BJ (cell line): ENCODE measurements at places on chromosomes 7 and 10.

GRCh38 chr7:84043661-84044191 is 150.9 kb downstream of the SEMA3A start:
- DNase-seq = no peak

GRCh38 chr7:16528520-16528919 is 1.9 kb downstream of the LRRC72 start:
- DNase-seq = no peak

GRCh38 chr10:88944813-88945212 is 7.8 kb downstream of the ACTA2 start:
- no peak for DNase-seq

GRCh38 chr7:129843978-129844840 is 108.6 kb downstream of the UBE2H start:
- DNase-seq = no peak

DNA sequence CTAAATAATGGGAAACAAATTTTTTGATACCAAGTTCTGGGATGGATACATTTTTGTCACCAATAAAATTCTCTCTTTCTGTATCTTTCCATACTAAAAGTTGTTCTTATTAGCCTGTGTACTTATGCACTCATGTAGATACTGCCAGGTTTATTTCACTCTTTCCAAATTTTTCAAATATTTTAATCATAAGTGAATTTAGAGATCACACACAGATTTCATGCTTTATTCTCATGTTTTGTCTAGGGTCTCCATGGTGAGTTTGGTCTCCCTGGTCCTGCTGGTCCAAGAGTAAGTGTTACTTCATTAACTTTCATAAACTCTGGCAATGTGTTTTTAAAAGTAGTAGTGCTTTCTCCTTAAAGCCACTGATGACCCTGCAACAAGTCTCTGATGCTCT is 20.3 kb downstream of the COL1A2 start:
- DNase-seq = no peak

DNA sequence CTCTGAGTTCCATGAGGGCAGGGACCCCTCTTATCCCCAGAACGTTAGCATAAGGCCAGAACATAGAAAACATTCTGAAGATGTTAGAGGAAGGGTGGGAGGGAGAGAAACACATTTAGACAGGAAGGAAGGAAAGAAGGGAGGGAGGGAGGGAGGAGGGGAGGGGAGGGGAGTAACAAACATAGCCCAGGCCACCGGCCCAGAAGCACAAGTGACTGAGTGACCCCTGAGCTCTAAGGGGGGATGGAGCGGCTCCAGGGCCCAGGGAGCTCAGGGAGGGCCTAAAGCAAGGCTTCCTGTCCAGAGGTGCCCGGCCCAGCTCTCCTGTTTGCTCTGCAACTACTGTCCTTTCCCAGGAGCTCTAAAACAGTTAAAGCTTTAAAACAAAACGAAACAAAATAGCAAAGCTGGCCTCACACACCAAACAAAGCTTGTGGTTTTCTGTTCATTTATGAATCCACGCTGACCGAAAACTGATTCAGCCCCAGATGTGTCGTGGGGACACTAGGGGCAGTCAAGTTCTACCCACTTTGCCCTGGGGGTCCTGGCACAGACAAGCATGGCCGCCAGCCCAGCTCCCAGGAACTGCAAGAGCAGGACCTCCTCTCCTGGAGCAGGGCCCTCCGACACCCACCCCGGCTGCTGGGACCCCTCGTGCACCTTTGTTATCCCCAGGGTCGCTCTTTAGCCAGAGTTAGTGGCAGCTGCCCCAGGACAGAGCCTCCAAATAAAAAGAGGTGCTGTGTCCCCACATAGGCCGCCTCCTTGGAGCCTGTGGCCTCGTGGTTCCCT is 496.2 kb upstream of the FOXK1 start:
- DNase-seq = no peak

DNA sequence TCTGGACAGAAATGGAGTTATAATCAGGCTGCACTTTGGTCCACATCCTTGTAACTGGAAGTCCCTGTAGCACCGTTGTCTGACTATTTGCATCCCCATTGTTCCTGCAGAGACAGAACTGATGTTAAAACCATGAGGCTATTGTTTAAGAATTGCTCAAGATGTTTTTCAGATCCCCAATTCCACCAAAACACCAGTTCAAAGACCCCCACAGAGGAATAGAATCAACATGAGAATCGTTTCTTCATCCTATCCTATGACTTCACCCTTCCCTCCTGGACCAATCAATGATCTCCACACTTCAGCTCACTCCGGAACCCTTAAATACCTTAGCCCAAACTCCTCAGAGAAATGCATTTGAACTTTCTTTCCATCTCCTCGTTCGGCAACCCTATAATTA is 57.1 kb upstream of the GRID1 start:
- DNase-seq = no peak

DNA sequence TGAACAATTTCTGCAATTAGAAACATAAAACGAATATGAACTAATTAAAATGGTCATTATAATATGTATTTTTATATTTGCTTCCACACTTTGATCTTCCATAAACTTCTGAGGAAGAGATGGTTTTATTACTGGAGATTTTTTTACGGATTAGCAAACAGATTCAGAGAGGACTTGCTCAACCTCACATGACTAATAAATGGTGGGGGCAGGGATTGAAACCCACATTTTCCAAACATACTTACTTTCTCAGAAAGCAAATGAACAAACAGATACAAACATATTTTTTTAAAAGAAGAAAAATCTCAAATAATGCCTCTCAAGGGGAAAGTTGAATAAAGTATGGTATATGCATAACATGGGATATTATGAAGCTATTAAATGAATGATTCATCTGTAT is 18.3 kb downstream of the ANKMY2 start:
- DNase-seq = peak; percentile 26

DNA sequence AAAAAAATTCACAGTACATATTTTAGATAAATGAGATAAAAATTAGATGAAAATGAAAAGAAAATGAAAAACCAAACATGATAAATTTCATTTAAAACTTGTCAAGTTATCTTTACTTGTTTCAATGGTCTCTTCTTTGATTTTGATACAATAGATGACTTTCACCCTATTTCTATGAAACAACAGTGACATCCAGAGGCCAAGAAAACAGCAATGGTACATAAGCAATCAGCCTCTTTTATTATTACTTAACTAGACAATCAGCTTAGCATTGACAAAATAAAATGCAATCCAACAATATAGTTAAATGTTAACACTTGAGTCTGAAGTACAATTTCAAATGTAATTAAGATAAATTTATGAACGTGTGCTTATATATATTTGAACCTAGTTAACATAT is 74.8 kb upstream of the GPR37 start:
- DNase-seq = no peak

DNA sequence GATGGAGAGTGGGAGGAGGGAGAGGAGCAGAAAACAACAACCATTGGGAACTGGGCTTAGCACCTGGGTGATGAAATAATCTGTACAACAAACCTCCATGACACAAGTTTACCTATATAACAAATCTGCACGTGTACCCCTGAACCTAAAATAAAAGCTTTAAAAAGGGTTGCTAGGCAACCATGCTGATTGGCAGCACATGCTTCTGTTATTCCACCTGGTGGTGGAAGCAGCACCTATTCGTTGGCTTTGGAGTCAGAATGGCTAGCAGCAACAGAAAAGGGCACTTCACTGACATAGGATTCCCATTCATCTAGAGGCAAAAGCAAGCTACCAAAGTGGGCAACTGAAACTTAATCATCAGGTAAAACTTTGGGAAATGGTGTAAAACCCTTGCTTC is 57.1 kb downstream of the RELN start:
- DNase-seq = no peak

DNA sequence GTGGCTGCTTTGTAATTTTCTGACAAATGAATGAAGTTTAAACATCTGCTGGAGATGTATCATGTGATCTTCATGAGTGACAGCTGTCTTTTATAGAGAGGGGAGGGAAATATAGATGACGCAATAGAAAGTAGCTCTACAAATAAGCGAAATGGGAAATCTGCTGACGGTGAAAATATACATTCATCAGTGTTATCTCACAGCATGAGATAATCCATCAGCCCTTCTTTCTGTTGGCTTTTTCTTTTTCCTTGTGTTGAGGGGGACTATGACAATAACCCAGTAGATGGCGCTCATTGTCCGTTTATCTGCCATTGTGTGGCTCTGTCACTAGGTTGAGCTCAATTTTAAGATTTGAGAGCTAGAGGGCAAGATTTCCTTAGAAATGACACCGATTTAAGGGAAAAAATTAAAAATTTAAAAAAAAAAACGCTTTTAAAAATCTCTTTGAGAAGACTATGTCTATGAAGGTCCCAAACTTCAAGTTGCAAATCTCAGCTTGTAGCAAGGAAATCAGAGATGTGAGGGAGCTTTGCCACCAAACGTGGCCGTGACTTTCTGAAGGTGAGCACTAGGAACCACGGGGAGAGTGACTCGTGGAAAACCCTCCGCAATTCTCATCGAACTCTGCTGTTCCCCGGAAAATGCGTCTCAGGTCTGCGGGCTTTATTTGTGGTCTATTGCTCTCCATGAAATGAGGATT is 114.6 kb upstream of the SFMBT2 start:
- DNase-seq = peak; percentile 13

DNA sequence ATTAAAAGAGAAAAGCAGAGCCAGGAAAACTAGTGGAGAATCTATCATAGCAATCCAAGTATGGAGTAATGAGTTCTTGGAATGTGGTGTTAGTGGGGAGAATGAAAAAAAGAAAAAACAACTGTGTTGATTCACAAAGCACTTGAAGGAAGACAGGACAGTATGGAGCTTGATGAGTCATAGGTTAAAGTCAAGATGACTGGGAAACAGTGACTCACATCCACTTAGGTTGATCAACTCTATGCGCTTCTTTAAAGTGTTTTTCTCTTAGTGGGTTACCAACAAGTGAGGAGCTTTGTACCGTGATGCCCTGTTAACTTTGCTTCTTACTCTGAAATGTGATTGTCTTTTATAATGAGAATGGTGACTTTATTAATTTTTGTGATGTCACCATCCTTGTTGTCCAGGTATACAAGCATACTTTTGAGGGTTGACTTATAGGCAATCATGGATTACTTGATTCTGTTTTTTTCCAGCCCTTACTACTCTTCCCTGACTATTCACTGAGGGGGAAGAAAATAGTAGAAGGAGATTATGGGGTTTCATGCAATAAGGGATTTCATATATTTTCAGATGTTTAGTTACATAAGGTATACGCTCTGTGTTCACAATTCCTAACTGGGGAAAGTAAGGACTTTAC is 32.1 kb upstream of the MDFIC start:
- DNase-seq = peak; percentile 92

DNA sequence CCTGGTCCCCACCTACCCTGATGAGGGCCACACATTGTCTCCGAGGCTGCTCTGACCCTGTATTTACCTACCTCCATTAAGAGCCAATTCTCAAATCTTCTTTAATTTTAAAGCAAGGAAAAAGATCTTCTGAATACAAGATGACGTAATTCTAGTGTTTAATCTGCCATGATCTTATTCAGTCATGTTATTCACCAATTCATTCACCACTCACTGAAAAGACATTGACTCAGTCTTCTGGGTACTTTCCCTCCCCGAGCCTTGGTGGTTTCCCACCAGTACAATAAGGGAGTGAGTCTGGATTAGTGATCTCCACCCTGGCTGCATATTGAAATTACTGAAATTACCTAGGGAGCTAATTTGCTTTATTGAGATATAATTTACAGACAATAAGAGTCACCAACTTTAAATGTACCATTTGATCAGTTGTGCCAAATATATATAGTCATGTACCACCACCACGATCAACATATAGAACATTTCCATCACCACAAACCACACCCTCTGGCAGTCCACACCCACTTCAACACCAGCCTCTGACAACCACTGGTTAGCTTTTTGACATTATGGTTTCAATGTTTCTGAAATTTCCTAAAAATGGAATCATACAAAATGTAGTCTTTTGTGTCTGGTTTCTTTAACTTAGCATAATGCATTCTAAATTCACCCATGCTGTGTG is 117.5 kb upstream of the UNC5B start:
- no peak for DNase-seq

DNA sequence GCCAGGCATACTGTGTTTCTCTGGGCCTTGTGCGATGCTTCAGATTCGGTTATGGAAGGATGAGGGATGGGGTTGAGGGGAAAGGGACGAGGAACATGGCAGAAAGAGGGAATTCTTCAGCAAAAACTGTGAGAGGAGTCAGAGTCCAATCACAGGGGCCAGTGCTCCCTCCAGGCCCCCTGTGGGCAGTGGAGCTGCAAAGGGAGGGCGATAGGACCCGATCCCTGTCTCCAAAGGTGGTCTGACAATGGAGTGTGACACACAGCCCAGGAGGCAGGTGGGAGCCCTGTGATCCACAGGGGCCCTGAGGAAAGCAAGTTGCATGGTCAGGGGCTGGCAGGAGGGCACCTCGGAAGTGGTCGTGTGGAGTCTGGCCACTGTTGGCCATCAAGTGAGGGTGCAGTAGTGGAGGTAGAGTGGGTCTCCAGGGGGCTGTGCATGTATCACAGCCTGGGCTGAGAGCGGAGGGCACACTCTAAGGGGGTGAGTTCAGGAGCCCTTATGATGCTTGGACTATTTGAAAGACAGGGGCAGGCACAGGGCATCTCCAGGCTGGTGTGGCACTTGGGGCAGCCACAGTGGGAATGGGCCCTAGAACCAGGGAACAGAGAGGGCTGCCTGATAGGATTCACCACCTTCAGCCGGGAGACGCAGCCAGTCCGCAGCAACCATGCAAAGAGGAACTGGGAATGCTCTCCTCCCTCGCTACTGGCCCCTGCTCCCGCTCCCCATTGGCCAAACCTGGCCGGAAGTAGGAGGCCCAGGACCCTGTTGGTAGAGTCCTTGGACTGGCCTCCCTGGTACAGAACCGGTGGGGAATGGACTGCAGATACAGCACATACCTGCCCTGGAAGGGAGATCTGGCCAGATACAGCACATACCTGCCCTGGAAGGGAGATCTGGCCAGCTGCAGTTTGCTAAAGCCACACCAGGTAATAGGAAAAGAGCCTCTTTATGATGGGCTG is 115.9 kb downstream of the ADCY1 start:
- no peak for DNase-seq

DNA sequence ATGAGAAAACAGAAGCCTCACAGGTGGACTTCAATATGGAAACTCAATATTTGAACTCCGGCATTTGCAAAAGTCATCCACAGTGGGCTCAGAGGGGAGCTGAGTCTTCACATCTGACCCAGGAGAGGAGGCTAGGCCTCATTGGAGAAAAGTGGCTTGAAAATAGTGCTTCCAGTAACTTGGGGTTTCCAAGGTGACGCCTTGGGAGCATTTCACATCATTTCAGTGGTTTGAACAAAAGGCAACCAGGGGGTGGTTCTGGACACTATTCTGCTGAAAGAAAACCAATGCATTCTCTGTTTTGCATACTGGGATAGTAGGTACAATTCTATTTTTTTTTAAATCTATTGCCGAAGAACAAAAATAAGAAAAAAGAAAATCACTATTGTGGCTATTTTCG is 599.2 kb upstream of the POM121L12 start:
- no peak for DNase-seq

DNA sequence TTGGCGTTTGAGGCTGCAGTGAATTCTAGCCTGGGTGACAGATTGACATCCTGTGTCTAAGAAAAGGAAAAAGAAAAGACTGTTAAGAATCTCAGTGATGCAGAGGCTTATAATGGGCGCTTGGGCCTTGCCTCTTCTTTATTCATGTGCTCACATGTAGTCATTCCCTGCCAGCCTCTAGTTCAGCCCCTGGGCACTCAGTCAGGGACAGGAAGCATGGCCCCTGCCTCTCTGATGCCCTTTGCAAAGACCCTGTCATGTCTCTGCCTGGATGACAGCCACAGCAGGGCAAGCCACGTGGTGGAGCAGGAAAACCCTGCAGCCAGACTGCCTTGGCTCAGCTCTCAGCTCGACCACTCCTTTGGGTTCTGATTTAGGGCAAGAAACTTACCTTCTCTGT is 368.9 kb downstream of the RPS24 start:
- no peak for DNase-seq

- no peak for DNase-seq
These were observed 39.8 kb upstream of the DNAJC1 start for GRCh38 chr10:22043327-22043633.
